ENCODE measurements at places on chromosomes 6 and 20. TPM values are rescaled to one million over a fixed set of nuclear protein-coding genes. Genes with fewer than 3 reads are reported as not detected.

DNA sequence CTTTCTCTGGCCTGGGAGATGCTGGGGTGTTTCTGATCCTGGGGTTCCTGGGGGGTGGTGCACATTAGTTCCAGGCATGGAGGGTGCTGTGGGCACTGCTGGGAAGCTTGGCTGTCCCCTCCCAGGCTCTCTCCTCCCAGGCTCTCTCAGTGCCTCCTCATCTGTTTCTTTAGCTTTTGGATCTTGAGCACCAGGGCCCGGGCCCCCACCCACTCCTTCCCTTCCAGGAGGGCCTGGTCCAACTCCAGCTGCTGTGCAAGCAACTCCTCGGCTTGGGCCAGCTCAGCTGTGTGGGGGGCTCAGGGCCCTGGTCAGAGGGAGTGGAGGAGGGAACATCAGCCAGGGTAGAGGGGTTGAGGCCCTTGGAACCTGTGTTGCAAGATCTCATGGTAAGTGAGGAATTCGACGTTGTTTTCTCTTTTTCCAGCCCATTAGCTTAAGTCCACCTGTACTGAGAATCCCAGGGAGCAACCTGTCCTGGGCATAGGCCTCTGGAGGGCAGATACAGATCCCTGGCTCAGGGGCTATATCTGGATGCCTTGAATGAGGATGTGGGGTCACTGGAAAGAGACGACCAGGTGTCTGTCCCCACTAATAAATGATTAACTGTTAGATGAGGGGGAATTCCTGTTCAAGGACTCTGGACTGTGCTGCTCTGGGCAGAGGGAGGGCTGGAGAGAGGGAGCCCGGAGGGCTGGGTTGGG lies 34.5 kb upstream of the HLA-A start:
- DNase-seq, result no peak

GRCh38 chr6:53373638-53374037 lies 24.9 kb upstream of the ELOVL5 start:
- DNase-seq, result no peak

GRCh38 chr6:42066156-42066675 lies 15.9 kb downstream of the TAF8 start:
- DNase-seq, result no peak

GRCh38 chr20:17570347-17571152 lies 675 bp downstream of the DSTN start:
- peak; percentile 56 for DNase-seq

- no peak for DNase-seq
Observed at GRCh38 chr20:47674686-47675085, 110.6 kb downstream of the SULF2 start.

DNA sequence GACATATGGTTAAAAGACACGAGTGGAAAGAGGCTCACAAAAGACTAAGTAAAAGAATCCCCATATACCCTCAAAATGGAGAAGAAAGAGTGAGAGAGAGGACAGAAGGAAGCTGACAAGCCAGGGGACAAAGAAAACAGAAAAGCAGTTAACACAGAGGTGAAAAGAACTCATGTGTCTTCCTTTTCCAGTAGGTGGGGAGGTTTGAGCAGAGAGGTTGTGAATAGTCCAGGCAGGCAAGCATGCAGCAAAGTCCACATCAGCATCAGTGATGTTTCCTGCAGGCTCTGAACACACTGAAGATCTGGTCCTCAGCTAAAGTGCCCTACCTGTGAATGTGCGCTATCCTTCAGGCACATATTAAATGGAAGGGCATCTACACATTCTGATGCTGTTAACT lies 196.5 kb upstream of the IRAK1BP1 start:
- DNase-seq, result no peak

- no peak for DNase-seq
Observed at GRCh38 chr6:97160280-97160679, 122.7 kb downstream of the MMS22L start.

- DNase-seq, result no peak
Observed at GRCh38 chr6:5091210-5092069, 6.3 kb downstream of the PPP1R3G start.

GRCh38 chr20:38723848-38724625 lies at the start of gene SLC32A1:
SLC32A1 (plus strand) TSS chr20:38724486; CDS start chr20:38724725, 239 bp downstream.
- DNase-seq, result no peak

DNA sequence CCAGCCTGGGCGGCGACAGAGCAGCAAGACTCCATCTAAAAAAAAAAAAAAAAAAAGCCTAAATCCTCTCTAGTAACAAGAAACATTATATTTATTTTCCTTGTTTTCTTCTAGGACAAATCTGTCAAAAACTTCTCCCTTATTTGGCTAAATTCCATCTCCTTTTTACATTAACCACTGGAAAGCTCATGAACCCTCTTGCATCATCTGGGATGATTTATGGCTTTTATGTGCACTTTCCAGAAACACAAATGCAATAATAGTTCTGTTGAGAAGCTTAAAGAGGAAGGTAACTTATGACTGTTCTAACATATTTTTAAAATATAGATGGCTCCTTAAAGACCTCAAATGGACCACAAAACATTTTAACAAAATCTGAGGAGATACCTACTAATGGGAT lies 526.1 kb upstream of the SPTLC3 start:
- DNase-seq, result no peak

DNA sequence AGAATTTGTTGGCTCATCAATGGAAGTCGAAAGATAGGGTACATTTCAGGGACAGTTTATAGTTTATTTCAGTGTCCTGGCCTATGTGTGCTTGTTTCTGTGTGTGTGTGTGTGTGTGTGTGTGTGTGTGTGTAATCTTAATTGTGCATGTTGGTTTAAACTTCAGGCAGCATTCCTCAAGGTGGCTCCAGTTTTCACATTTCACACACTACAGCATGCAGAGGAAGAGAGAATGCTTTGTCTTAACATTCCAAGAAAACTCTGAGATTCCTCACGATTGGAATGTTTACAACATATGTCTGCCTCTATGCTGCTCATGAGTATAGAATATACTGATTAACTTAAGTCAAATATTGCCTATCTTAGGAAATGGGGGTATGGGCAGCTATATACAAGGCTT lies 332.6 kb upstream of the EPHA7 start:
- no peak for DNase-seq

DNA sequence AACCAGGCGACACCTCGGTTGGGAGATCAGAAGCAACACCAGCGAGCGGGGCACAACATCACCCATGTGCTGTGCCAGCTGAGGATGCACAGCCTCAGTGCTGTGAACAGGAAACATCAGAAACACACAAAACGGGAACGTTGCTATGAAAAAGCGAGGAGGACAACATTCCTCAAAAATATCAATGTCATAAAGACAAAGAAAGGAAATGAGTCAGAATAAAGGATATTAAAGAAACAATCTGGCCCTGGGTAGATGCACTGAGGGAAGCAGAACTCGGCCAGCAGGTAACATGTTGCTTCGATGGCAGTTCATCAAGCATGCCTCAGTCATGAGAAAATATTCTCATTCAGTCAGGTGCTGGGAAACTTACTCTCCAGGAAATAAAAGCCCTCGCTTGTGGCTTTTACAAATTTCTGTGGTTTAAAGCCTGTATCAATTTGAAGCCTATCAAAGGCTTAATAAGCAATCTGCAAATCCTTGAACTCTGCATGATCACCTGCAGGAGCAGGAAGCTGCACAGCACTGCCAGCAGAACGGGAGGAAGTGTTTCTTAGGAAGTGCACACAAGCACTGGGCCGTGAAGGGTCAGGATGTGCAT lies 77.5 kb downstream of the GINS1 start:
- peak; percentile 72 for DNase-seq

GRCh38 chr6:80959034-80959433 lies 793.4 kb downstream of the TENT5A start:
- no peak for DNase-seq

GRCh38 chr6:131061751-131062119 lies 1.3 kb downstream of the EPB41L2 start:
- DNase-seq, result no peak

DNA sequence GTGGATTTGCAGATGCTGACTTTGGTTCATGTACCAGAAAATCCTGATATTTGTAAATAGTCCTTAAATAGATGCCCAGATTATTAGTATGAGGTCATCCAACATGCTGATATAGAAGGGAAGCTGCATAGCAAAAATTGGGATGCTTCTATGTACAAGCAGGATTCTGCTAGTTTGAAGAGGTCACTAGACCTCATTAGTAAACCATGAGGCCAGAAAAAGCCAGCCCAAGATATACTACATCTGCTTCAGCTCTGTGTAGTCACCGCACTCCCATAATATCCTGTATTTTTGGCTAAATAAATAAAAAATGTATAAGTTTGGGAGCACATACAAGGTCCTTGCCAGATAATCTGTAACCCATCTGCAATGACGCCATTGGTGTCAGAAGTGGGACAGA lies 13.0 kb downstream of the PTPRT start:
- no peak for DNase-seq

DNA sequence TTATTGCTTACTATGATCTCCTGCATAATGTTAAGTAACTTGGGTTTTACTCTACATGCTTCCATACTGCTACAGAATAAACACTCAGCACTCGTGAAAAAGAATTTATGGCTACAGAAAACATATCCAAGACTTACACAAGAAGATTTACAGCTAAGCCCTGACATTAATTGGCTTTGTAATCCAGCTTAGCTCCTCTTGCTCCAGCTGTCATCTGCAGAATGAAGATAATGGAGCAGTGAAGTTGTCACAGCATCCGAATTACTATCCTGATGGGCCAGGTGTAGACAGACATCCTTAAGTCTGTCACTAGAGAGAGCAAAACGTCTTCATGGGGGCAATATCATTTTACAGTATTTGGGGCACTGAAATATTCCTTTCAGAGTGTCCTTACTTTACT lies 155.3 kb downstream of the PRKN start:
- DNase-seq, result no peak

CST2 gene
- not detected for total RNA-seq

PNPLA1 gene
- total RNA-seq, result not detected

CTAGE9 gene
- not detected for total RNA-seq

RNF182 gene
- 0.38 TPM for total RNA-seq

OR12D3 gene
- total RNA-seq, result not detected

LBP gene
- total RNA-seq, result 0.13 TPM

SMOC2 gene
- not detected for total RNA-seq

SERINC1 gene
- 205 TPM for total RNA-seq

CLPSL2 gene
- not detected for total RNA-seq

TCP11 gene
- 0.13 TPM for total RNA-seq

GJE1 gene
- total RNA-seq, result not detected

All from dermis microvascular lymphatic vessel endothelial cell (primary cell).